ENCODE measurements at places on chromosomes 5 and 9. TPM values are rescaled to one million over a fixed set of nuclear protein-coding genes. Genes with fewer than 3 reads are reported as not detected.

Gene FCHO2
- 21.2 TPM for total RNA-seq

Gene AQP3
- total RNA-seq: 4.4 TPM

Gene SNCAIP
- 1.7 TPM for total RNA-seq

Gene CARTPT
- total RNA-seq: not detected

Gene CD72
- total RNA-seq: 0.60 TPM

Data from renal cortical epithelial cell (primary cell).